Ovary (tissue), 10 donors: ENCODE measurements at places on chromosomes 7 and 10. TPM values are rescaled to one million over a fixed set of nuclear protein-coding genes. Genes with fewer than 3 reads are reported as not detected.

GRCh38 chr7:127119517-127119916 is 133.2 kb downstream of the GRM8 start:
- DNase-seq: no peak

- no peak for DNase-seq
Measured at GRCh38 chr10:128471151-128471550, 344.9 kb upstream of the MKI67 start.

Gene FEZF1
- not detected for total RNA-seq

- no peak for DNase-seq
Measured at GRCh38 chr7:143361552-143362130, 872 bp downstream of the FAM131B start.

Gene PAX4
- not detected for total RNA-seq

DNA sequence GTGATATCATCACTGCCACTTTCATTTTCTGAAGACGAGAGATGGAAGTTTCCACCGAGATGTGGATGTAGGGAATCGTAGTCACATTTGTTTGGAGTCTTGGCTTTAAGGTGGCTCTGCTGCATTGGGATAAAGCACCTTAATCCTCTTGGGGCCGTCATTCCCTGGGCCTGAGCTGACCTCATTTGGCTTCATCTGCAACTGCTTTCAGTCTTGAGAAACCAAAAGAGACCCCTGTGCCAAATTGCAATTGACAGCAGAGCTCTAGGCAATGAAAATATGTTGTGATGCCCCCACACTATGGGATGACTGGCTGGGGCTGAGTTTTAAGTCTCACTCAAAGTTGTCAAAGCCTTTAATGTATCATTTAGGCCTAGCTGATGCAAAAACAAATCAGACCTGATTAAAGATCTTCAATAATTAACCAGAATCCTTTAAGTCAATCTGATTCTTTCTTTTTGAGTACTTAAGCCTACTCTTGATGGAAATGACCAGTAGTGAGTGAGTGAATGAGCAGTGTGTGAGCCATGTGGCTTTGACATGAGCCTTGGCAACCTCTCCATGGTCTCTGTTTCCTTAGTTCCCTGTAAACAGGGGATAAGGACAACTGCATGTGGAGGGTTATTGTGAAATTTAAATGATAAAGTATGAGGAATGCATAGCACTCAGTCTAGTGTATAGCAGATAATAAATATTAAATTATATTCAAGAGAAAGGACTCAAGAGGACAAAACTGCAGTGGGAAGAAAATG is 155.0 kb downstream of the BMPER start:
- DNase-seq: no peak

Gene CYP3A4
- 3.7 TPM for total RNA-seq
